ENCODE measurements at places on chromosomes 16 and 17.

DNA sequence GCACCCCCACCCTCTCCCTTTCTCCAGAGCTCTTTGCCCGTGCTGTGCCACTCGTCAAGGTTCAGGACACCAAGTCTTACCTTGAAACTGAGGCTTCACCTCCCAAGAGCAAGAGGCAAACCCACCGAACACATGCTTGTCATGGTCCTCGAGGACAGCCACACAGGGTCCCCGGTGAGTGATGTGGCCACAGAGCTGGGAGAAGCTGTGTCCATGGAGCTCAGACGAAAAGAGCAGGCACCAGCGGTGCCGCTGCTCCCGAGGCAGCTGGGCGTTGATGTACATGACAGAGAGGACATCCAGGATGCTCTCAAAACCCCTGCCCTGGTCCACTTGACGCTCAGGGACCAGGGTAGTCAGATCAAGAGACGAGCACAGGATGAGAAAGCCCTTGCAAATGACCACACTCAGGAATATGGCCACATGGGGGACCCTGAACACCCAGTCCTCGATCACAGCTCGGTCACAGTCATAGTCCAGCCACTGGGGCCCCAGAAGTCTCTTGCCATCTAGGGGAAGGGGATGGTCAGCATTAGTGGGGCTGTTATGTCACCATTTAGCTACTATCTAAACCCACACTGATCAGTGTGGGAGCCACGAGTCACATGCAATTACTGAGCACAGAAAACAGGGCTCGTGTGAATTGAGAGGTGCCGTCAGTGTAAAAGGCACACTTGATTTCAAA is 17.8 kb downstream of the MEAK7 start:
- no peak for DNase-seq

GRCh38 chr17:6498356-6498755 is 54.1 kb downstream of the PIMREG start:
- no peak for DNase-seq

- no peak for DNase-seq
Observed at GRCh38 chr16:4313563-4314531, 2.0 kb upstream of the GLIS2 start.

DNA sequence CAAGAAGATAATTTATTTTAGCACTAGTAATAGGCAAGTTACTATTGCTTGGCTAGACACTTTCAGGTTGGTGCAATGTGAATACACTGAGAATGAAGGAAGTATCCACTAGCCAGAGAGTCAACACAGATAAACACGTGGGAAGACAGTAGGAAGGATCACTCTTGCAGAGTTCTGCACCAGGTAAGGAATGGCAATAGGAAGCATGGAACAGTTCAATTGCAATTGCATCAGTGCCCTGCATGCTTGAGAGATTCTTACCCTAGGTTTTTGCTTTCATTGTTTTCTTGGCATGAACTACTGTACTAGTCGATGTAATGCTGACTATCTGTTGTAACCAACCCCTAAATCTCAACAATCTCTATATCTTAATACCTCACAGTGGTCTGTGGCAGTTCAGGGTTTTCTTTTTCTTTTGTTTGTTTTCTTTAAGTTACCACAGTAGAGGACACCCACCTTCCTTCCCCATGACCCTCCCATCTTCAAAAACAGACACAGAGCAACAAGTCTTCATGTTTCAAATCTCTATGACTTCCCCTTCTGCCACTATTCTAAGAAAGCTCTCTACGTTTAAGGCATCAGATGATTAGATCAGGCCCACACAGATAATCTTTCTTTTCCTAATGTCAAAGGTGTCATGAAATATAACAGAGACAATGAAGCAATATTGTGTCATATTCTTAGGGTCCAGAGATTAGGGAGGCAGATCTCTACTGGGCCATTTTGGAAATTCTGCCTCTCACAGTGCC is 18.1 kb upstream of the ABCA8 start:
- no peak for DNase-seq

GRCh38 chr17:80421381-80422090 is 6.6 kb downstream of the ENDOV start:
- DNase-seq = no peak

DNA sequence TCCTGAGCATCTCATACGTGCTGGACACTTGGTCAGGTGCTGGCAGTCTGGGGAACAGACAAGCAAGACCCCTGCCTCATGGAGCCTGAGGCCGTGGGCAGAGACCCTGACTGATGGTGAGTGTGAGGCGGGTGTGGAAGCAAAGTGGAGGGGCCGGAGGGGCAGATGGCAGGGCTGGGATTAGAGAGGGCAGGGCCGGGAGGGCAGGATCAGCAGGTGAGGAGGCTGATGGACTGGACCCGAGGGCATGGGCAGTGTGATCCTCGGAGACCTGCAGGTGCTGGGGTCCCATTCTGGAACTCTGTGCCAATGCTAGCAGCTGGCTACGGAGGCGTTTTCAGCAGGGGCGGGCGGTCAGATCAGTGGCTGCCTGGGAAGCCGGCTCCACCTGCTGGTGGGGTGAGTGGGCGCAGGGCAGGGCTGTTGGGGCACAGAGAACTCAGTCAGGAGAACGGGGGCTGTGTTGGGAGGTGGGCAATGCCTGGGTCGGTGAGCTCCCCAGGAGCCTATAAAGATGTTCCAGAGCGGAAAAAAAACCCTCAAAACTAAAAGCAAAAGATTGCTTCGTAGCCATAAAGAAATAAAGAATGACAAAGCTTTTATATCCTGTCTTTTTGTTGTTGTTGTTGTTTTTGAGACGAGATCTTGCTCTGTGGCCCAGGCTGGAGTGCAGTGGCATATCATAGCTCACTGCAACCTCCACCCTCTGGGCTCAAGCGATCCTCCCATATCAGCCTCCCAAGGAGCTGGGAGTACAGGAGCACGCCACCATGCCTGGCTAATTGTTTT is 8.9 kb upstream of the C16orf74 start:
- no peak for DNase-seq

Measured in CD4-positive, alpha-beta T cell treated with Interleukin-4 for 4 hours (primary cell).